ENCODE measurements at places on chromosomes 3 and 15.

- no peak for DNase-seq
Observed at GRCh38 chr3:142098964-142099363, 50.4 kb downstream of the TFDP2 start.

- DNase-seq, result no peak
Observed at GRCh38 chr15:88800026-88800425, 3.2 kb upstream of the ACAN start.

GRCh38 chr3:180278583-180279188 is 241.9 kb upstream of the PEX5L start:
- DNase-seq, result no peak

GRCh38 chr15:42141795-42142667 is 14.4 kb downstream of the PLA2G4F start:
- DNase-seq, result no peak

- DNase-seq, result peak; percentile 63
Observed at GRCh38 chr15:64651601-64652191, 123.7 kb downstream of the RBPMS2 start.

DNA sequence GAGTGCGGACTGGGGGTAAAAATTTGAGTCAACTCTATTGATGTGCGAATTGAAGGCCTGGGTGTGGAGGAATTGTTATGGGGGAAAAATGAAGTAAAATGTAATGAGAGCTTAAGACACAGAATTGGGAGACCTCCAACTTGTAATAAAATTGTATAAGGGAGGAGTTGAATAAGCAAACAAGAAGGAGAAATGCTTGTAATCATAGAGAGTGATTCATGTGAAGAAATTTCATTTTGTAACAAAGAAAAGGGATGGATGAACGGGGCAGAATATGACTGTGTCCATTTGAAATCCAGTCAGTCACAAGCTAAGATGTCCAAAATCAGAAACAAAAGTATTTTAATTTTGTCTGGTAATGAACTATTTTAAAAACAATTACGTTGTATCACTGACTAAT is 552.3 kb downstream of the NAALADL2 start:
- no peak for DNase-seq

GRCh38 chr15:67823314-67824196 is 1.8 kb upstream of the SKOR1 start:
- no peak for DNase-seq

DNA sequence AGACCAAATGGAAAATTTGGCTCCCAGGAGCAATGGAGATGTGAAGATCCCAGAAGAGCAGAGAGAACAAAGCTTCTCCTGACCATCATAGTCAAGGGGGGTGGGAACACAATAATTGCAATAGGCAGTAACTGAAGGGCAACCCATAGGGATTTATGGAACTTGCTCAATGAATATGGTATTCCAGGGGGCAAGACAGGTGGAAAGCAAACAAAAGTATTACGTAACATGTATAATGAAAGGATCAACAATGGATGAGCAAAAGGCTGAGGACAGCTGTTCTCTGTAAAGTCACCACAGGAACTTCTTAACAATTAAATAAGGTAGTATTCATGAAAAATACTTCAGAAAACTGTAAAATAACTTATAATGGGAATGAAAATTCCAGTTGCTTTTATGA is 226.1 kb downstream of the PCCB start:
- DNase-seq, result no peak

DNA sequence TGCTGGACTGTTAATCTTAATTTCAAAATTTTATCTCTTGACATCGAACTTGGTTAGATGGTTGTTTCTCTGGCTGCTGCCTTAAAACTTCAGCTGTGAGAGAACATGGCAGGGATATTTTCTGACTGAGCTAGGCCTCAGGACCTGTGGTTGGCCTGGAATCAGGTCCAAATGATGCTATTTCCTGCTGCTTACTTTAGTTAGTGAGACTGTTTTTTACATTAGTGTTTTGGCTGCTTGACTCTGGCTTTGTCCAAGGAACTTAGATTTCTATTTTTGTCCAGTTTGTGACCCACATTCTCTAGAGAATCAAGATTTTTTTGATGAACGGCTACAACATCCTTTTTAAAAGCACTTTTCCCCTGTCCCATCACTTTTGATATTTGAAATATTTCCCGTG is 497.9 kb upstream of the SGO1 start:
- no peak for DNase-seq

DNA sequence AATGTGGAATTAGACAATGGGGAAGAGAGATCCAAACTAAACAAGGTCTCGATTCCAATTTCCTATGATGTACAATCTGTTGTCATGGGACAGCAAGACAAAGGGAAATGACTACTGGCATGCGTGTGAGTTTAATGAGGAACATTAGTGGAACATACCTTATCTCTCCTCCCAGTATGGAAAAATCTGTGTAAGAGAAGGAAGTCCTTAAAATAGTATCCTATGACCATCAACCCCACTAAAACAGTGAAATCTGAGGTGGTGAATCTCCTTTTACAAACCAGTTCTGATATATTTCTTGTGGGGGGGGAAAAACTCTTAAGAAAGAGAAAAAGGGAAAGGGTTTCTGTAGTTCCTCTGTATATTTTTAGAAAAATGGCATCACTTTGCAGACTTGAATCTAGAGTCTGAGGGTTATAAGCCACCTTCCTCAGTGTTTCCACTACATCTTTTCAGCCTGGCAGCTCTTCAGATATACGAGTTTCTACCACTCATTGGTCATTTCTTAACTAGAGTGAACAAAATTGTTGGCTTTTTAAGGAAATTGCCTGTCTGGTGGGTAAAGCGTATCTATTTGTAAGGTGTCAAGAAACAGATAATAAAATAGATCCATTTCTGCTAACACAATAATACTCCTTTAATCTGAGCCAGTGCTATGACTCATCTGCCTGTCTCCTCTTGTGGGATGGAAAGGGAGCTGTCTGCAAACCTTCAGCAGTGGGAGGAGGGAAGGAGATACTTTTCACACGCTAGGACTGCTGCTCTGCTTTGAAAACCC is 3.0 kb upstream of the TNFAIP8L3 start:
- DNase-seq, result no peak

- no peak for DNase-seq
Observed at GRCh38 chr3:42130007-42130328, 38.8 kb downstream of the TRAK1 start.
